ENCODE measurements at places on chromosomes 13 and 19.
A peak's percentile ranks its signal among the peaks of the same experiment; 100 is the strongest.

GRCh38 chr13:60379837-60380565 is 17.0 kb upstream of the TDRD3 start:
- no peak for DNase-seq

DNA sequence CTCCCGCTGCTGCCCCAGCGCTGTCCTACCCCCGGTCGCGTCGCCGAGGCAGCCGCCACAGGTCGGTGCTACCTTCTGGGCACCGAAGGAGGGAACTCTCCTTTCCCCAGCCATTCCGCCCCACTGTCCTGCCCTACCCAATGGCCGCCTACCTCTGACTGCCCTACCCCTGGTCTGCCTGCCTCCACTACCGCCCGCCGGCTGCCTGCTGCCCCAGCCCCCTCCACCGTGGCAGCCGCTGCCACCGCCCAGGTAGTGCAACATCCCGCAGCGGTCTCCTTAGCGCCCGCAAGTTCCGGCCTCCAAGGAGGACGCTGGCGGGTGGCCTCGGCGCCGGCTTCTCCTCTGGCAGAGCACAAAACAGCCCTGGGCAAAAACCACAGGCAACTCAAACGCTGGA is 1303.1 kb downstream of the UQCRFS1 start:
- no peak for DNase-seq

DNA sequence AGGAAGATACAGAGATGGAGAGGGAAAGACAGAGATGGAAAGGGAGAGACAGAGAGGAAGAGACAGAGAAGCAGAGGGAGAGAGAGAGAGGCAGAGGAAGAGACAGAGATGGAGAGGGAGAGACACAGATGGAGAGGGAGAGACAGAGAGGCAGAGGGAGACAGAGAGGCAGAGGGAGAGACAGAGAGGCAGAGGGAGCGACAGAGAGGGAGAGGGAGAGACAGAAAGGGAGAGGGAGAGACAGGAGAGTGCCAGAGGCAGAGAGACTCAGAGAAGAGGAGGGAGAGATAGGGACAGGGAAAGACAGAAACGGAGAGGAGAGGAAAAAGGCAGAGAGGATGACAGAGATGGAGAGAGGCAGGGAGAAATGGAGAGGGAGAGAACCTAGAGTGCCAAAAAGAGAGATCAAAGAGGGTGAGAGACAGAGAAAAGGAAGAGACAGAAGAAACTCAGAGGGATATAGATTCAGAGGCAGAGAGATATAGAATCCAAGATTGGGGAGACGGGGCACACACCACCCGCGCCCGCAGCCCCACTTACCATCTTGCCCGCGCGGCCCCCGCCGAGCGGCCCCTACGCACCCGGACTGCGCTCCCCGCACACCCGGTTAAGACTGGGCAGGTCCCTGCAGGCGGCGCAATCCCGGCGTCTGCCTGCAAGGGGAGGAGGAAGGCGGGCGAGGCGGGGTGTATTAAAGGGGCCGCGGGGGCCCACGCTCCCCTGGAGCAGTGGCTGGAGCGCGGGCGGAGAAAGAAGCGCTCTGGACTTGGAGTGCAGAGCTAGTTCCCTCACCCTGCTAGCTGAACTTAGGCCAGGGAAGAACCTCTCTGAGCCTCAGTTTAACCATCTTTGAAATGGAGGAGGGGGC is 10.7 kb downstream of the TM6SF2 start:
- no peak for DNase-seq

GRCh38 chr13:23383151-23383550 is 50.4 kb downstream of the SACS start:
- DNase-seq, result no peak

DNA sequence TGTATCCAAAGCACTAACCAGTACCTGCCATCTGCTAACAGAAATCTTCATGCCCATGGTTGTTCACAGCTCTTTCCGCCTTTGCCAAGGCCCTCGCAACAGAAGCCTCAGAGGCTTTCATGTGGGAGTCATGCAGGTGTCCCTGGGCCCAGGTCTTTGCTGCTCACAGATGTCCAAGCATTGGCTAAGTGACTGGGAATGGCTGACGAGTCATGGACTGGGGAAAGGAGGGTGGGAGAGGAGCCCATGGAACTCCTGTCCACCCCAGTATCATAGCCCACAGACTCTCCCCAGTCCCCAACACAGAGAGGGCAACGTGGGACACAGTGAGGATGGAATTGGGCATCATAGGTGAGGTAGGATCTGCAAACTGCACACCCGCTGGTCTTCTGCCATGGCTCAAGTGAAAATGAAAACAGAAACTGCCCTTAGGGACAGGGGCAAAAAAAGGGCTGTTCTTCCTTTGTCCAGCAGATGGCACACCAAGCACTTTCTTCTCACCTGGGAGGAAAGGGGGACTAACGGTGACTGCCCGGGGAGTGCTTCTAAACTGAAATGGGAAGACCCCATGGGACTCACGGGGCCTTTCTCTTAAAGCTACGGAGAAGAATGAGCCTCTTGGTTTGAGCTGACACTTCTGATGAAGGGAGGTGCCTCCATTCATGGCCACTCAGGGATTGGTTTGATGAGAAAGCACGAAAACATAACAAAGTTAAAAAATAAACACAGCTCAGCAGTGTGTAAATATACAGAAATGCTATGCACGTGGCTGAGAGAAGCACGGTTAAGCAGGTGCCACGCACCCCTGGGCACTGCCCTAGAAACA is 11.1 kb upstream of the DHRS12 start:
- peak; percentile 89 for DNase-seq

- no peak for DNase-seq
These were observed 29.5 kb upstream of the SACS start for GRCh38 chr13:23462815-23463559.

DNA sequence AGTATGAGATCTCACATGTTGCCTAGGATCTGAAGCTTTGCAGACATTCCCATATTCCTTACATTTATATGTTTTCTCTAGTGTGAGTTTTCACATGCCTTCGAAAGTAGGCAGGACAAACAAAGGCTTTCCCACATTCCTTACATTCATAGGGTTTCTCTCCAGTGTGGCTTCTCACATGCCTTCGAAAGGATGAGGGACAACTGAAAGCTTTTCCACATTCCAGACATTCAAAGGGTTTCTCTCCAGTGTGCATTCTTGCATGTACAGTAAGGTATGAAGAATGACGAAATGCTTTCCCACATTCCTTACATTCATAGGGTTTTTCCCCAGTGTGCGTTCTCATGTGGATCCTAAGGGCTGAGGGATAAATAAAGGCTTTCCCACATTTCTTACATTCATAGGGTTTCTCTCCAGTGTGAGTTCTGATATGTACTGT is 14.2 kb downstream of the ZNF699 start:
- no peak for DNase-seq

DNA sequence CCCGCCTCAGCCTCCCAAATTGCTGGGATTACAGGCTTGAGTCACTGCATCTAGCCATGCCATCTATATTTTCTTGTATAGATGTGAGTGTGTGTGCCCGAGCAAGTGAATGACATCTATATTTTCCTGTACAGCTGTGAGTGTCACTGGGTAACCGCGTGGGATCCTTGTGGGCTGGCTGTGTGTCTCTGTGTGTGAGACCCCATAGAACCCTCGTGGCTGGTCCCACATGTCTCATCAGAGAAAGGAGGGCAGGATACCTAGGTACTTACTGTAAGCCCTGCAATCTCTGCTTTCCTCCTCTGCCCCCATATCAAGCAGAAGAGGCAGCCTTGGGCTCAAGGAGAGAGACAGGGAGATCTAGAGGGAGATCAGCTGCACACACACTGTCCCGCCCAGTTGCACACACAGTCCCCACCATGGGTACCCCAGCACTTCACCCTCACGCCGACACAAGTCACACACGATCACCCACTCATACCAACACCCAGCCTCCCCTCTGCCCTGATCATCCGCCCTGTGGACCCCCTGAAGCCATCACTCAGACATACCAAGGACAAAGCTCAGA is 655 bp downstream of the DENND1C start:
- DNase-seq, result no peak

DNA sequence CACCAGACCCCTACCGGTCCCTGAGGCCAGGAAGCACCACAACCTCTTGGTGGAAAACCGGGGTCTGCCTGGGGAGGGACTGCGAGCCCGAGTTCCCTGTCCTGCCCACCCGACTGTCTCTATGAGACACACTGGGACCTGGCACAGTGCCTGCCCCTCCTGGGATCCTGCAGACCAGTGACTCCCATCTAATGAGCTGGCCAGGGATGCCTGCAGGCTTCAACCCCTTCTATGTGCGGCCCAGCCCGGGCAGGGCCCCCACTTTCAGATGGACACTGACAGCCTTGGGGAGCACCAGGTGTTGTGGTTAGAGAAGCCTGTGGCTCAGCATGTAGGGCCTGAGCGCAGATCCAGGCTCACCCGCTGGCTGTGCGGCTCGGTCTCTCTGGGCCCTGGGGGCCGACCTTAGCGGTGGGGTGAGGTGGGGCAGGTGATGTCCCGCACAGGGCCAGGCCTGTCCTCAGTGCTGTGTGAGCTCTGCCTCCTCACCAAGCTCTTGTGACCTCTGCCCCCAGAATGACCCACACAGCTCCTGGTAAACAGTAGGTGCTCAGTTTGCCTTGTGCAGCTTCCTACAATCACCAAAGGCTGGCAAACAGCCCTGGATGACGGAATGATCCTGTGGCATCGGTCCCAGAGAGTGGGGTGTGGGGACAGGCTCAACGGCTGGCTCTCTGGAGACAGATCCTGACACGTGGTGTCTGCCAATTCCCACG is 17.9 kb upstream of the CACTIN start:
- DNase-seq, result no peak

DNA sequence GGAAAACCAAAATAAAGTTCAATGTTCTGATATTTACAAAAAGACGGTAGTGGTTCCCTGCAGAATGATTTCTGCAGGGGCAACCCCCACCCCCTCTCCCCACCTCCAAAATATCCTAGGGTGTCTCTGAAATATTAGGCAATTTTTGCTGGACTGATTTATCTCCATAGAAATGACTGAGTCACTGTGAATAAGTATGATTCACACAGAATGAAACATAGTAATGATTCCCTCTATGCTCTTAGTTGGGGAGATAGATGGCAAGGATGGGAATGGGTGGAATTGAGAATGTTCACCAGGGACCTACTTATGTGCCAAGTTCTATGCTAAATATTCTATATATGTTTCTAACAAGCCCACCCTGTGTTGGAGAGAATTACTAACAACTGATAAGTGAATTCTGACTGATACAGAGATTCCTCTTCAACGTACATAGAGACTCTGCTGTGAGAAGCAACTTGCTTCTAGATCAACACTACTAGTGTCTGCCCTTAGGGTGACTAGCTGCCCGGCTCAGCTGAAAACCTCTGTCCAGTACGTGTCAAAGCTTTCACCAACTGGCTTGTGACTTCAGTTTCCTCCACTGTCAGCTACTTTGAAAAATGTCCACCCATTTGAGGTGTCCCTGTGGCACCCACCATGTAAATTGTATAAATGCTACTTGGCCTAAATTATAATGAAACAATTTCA is 38.4 kb upstream of the RAP2A start:
- peak; percentile 14 for DNase-seq

DNA sequence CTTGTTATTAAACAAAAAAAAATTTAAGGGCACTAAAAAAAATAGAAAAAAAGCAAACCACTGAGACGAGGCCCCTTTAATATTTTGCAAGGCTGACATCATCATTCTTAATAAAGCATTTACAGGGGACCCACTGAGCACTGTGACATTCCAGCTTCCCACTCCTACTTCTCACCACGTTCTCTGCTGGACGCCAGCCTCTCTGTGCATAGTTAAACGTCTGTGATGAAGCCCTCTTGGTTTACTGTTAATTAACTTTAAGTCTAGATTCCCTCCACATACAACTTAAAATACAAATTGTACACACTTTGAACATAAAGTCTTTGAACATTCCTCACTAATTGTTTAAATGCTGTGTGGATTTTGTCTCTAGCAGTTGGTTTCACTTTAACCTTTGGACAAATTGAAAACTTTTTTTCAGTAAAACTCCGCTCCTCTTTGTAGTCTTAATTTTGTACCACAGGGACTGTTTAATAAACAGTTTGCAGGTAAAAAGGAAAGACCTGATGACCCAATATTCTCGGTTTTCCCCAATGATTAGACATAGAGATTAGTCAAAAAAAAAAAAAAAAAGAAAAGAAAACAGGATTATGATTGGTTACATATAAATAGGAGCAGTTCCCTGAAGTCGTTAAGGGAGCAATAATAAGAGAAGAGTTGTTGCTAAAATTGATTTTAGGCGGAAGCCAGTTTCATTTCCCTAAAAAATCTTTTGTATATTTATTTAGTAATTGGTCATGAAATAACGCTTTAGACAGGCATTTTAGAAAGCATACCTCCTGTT is 219.8 kb downstream of the MZT1 start:
- DNase-seq, result no peak

GRCh38 chr19:8630796-8631424 is 477 bp downstream of the NFILZ start:
- no peak for DNase-seq

GRCh38 chr13:61136093-61136492 is 279.6 kb downstream of the PCDH20 start:
- no peak for DNase-seq

DNA sequence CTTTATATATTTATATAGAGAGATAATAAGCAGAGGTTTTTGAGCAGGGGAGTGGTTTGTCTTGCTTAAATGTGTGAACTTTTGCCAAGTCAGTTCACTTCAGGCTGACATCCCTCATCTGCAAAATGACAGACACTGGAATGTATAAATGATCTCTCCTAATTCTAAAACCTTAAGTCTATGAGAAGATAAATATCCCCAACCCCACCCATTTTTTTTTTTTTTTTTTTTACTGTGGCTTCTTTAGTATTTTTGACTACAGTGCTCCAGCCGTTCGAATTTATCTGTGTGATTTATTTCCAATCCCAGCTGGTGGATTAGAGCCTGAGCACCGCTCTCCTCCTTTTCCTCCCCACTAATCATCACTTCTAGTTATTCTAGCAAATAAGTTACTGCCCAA is 234.8 kb downstream of the DACH1 start:
- no peak for DNase-seq

DNA sequence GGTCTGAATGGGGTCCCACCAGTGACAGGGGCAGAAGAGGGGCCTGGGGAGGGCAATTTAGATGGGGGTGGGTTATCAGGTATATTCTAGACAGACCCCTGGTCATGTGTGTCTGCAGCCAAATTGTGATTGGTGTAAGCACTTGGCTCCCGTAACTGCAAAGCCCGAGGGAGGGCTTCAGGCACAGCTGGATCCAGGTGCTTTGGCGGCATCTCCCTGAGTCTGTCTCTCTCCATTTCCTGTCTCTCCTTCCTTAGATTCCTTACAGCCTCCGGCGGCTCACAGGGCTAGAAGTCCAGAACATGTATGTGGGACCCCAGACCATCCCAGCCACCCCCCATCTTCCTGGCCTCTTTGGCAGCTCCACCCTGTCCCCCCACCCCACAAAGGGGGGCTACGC is 31.4 kb downstream of the DHX34 start:
- no peak for DNase-seq

DNA sequence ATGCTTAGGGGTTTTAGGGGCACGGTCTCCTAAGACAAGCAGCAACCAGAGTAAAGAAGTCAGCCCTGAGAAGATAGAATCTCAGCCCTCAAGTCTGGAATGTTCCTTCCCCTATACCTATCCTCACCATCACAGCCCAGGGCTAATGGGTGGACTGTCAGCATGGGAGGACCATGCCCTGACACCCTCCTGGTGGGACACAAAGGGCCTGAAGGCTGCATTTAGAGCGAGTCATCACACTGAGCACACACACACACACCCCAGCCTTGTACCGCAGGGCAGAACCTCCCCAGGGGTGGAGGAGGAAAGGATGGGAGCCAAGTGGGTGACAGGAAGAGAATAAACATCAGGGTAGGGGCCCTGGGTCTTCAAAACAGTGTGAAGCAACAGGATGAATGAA is 174.8 kb upstream of the SERP2 start:
- DNase-seq, result no peak

Data from inflammatory macrophage treated with lipopolysaccharide for 1 hour (primary cell).